ENCODE measurements at places on chromosomes 6 and 20.

DNA sequence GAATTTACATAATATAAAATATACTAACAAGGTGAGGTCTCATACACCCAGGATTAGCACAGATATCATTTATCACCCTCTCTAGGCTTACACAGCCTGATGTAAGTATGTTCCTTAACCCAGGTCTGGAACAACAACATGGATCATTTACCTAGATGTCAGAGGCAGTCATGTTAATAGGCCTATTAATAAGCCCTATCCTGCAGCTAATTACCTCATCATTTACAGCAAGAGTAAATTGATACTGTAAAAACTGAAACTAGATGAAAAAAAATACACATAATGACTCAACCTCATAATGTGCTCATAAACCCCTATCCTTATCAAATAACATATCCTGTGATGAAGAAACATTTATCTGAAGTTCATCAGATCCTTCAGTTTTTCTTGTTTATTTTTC lies 334.3 kb upstream of the MANEA start:
- no peak for DNase-seq

DNA sequence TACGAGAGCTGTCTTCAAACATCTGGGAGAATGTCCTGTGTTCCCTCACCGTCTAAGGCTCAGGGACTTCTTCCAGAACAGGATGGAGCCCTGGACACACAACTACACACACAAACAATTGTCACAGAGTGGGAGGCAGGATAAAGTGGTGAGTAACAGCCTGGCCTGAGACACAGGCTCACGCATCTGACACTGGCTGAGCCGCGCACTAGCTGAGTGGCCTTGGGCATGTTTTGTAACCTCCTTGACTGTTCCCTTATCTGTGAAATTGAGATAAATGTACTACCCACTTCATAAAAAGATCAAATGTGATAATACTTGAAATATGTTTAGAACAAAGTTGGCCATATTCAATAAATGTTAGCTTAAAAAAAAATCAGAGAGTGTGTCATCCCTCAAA lies 132.4 kb upstream of the ARMC2 start:
- DNase-seq, result no peak

GRCh38 chr6:34237722-34238584 lies 1.3 kb downstream of the HMGA1 start:
- DNase-seq, result peak; percentile 47

- no peak for DNase-seq
Observed at GRCh38 chr20:46342451-46343347, 34.4 kb upstream of the CDH22 start.

- DNase-seq, result no peak
Observed at GRCh38 chr6:6746970-6747338, 158.4 kb downstream of the LY86 start.
